ENCODE measurements at places on chromosomes 5 and 9.

GRCh38 chr9:32986971-32987370 is 14.5 kb downstream of the APTX start:
- no peak for DNase-seq

GRCh38 chr5:132500931-132501628 is 10.5 kb upstream of the IRF1 start:
- peak; percentile 70 for DNase-seq

GRCh38 chr5:69084903-69085302 is 8.9 kb upstream of the SLC30A5 start:
- DNase-seq, result no peak

GRCh38 chr5:97364731-97365130 is 181.7 kb upstream of the RIOK2 start:
- DNase-seq, result no peak

DNA sequence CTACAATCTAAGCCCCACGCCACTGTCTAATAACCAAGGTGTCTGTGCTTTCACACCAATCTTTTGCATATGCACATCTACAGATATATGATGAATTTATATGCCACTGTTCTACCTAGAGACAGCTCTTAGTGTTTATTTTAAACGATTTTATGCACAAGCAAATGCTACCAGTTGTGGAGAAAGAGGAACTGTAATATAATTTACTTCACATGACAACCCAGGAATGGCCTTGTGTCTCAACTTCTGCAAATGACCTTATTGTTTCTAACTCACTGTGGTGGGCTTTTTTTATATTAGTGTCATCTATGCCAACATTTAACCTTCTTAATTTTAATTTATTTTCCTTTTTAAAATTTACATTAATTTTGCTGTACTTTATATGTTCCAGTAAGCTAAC is 531.1 kb upstream of the TLE4 start:
- DNase-seq, result no peak
